ENCODE measurements at places on chromosomes 5 and 9.

- no peak for DNase-seq
These were observed 943.1 kb downstream of the NR2F1-AS1 start for GRCh38 chr5:92637960-92638359.

GRCh38 chr5:78102500-78102899 is 192.0 kb downstream of the AP3B1 start:
- DNase-seq = no peak

GRCh38 chr5:149419859-149420544 is 40.9 kb upstream of the IL17B start:
- DNase-seq = no peak

DNA sequence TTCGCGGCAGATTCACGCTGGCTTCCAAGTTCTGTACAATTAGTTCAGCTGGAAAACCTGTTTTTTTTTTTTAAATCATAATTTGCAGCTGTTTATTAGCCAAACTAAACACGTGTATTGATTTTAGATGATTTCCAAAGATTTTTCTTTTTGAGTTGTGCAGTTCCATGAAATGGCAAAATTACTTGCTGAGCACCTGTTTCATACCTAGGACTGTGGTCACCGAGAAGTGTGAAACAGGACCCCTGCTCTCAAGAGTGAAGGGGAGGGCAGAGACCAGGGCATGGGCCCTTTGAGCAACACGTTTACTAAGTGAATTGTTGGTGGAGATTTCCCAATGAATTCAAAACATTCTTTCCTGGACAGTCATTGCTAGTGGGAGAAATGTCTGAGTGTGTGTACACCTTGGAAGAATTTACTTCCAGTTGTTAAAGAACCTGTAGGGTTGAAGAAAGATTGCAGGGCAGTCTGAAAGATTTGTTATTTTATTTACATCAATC is 688 bp downstream of the SNX24 start:
- DNase-seq = no peak

DNA sequence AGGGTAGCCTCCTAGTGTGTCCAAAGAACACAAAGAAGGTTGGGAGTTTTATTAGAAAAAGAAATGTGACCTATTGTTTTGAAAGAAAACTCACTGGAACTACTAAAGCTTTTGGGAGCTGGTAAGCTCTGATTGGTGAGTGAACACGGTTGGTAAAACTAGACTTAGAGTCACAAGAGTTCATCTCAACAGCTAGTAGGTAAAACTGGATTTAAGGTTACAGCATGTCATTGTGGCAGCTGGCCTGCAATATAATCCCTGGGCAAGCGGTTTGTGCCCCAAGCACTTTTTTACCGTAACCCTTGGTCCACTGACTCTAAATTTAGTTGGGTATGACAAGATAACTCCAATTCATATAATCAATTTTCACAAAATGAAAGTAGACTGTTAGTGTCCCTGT is 47.4 kb downstream of the UBAP2 start:
- DNase-seq = no peak

- no peak for DNase-seq
These were observed 84.5 kb downstream of the ENC1 start for GRCh38 chr5:74556006-74556405.

DNA sequence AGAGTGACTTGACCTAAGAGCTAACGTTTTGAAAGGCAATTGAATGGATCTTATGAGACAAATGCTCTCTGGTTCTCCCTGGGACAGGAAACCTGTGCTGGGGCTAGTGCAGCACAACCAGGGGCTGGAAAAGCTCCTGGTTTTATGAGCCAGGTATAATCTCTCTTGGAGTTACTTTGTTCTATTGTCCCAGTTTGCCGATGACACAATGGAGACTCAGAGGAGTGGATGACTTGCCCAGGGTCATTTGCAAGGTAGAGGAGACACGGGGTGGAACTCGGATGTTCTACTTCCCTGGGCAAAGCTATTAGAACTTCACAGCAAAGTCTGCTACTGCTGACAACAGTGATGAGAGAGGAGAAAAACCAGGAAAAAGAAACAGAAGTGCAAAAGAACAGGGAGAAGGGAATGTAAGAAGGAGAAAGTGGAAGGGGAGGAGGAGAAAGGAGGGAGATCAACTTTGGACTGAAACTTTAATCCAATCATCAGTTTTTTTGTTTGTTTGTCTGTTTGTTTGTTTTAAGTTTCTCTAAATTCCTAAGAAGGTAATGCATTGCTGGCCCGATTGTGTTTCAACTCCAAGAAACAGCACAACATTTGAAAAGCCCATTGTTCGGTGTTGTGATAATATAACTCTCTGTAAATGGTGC is 7.4 kb upstream of the GSN start:
- no peak for DNase-seq

DNA sequence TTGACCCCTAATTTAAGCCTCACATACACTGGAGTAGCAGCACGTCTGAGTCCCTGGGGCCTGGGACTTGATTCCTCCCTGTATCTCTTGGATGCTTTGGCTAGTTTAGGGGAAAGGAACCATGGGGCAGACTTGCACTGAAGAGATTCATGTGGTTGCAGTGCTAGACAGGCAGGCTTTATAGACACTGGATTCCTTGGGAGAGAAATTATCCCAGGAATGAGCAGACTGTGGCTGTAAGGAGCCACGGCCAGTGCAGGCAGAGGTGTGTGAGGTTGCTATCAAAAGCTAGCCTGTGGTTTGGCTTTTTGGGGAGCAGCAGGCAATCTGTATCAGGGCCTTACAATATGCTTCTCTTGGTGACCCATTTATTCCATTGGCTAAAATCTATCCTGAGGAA is 20.5 kb upstream of the PITX1 start:
- DNase-seq = no peak

GRCh38 chr9:89006996-89007967 is 16.0 kb downstream of the S1PR3 start:
- no peak for DNase-seq

DNA sequence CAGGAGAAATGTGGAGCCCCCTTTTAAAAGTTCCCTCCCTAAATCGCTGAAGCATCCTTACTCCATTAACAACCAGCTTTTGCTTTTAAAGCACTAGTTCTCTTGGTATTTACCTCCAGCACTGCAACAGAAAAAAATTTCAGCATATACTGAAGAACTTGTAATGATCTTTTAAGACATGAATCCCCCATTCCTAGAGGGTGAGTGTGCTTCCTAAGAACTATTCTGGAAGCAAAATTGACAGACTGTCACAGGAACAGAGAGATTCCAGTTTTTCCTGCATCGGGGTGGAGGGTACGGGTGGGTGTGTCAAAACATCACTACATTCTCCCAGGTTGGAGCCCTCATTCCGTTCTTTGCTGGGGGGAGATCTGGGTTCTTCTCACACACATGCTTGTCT is 151.9 kb downstream of the EBF1 start:
- no peak for DNase-seq

DNA sequence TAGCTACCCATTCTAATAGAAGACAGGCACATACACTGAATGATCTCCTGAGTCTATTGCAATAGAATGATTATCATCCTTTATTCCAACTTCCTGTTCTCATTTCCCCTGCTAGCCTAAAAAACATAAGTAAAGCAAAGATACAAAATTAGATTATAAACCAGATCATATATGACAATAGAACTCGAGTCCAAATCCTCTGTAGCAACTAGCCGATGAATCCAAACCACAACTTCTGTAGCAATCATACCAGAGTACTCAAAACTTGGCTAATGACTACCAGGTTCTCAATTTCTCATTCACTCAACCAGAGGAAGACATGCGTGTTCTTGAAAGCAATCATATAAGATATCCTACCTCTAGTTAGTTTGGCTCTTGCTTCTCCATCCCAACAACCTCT is 622.1 kb downstream of the PSAT1 start:
- DNase-seq = no peak

DNA sequence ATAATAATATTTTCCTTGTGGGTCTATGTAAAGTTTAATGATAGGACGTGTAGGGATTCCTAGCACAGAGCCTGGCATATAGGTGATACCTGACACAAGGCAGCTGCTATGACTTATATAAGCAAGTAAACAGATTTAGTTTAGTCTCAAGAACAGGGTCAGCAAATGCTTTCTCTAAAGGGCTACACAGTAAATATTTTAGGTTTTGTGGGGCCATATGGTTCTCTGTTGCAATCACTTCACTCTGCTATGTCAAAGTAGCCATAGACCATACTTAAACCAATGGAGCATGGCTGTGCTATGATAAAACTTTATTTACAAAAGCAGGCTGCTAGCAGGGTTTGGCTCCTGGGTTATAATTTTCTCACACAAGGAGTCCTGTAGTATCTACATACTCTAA is 204.8 kb upstream of the KLF4 start:
- no peak for DNase-seq

- DNase-seq = no peak
These were observed 144.2 kb downstream of the PCSK1 start for GRCh38 chr5:96288845-96289185.

GRCh38 chr5:40171971-40172370 is 507.7 kb upstream of the PTGER4 start:
- no peak for DNase-seq

GRCh38 chr5:45081082-45081481 is 272.3 kb downstream of the MRPS30 start:
- DNase-seq = no peak

DNA sequence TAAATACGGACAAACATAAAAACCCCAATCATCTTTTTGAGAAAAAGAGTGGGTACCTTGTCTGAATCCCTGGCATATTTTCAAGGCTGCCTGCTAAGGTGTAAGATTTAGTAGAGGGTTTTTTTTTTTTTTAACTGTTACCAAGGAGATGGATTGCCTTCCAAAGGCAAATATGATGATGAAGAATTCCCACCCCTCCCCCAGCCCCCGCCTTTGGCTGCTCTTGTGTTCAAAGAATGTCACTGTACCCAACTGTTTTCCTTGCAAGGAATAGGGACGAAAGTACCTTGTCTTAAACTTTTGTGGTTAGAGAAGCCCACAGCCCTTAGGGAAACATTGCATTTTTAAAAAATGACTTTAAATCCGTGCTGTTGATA is 31.3 kb downstream of the ARHGAP26 start:
- no peak for DNase-seq

DNA sequence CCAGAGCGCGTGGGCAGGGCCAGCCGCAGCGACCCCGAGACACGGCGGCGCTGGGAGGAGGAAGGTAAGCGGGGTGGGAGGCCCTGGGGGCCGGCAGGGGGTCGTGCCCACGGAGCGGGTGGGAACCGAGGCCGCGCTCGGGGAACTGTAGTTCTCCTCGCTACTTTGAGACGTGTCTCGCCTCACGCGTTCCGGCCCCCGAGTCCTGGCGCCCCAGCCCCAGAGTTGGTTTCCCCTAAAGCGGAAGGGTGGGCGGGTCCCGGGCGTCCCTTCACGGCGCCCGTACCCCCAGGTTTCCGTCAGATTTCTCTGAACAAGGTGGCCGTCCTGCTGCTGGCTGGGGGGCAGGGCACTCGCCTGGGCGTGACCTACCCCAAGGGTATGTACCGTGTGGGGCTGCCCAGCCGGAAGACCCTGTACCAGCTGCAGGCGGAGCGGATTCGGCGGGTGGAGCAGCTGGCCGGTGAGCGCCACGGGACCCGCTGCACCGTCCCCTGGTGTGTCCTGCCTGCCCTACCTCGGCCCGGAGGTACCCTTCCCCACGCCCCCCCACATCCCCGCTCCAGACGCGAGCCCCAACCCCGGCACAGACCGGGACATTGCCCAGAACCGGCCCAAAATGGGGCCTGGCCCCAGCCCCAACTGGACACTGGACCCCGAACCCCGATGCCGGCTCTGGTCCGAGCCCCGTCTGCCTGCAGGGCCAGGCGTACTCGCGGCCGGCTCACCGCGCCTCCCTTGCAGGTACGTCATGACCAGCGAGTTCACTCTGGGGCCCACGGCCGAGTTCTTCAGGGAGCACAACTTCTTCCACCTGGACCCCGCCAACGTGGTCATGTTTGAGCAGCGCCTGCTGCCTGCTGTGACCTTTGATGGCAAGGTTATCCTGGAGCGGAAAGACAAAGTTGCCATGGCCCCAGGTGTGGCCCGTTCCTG is 709 bp downstream of the UAP1L1 start:
- no peak for DNase-seq

GRCh38 chr5:151303666-151304065 is at the start of gene SLC36A3:
Gene SLC36A3 (minus strand): TSS chr5:151303766. CDS start chr5:151303354, 412 bp downstream.
- no peak for DNase-seq

GRCh38 chr9:106092083-106092482 is 397.7 kb downstream of the TMEM38B start:
- no peak for DNase-seq

DNA sequence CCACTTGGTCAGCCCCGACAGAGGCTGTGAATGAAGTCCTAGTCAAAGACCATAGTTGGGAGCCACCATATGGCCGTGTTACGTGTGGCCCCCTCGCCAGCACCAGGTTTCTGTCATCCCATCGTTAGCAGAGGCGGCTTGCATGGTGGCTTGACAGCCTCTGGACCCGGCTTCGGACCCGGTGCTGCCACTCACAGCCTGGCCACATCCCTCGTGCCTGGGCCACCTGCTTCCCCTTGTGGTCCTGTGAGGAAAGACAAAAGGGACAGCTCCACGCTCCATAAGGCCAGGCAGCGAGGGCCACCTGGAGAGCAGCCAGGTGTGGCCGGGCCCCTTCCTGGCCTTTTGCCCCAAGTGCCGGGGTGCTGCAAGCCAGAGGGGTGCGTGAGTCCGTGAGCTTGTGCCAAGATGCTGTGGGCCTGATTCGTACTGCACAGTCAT is 6.2 kb downstream of the NKD2 start:
- DNase-seq = no peak

GRCh38 chr5:73655521-73656160 is 29.6 kb downstream of the ARHGEF28 start:
- DNase-seq = no peak

DNA sequence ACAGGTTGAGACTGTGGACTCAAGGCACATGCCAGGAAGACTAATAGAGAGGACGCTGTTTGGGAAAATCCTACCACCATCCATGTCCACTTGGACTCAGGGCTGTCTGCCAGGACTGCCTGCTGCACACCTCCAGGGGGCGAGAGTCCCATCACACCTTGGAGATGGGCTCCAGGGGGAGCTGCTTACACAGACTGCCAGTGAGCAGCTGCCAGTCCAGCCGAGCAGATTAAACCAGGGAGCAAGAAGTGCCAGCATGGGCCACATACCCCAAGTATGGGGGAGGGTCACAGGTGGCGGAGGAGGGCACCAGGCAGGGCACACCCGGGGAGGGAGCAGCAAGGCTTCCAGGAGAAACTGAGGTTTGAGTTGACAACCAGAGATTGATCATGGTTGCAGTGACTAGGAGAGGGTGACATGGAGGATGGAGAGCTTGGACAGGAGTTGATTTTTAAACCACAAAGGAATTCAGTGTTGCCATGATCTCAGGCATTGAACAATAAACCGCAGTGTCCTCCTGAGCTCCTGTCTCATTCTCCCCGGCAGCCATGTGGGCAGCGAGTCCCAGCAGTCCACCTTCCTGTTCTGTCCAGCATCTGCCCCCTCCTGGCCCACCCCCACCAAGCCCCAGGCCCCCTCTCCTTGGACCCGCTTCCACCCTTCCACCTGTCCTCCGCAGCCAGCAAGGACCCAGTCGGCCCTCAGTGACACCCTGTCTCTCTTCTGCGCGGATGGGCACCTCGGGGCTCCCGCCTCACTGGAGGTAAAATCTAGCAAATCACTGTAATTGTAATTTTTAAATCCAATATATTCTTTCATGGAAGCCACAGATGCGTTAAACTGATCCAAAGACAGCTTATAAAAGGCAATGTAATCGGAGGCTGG is 3.1 kb upstream of the VAV2 start:
- DNase-seq = no peak

All from NCI-H2081 treated with DMSO at 0.1 percent for 48 hours (cell line).